Esophagus muscularis mucosa (tissue), 4 donors: ENCODE measurements at places on chromosomes 2 and 18. TPM values are rescaled to one million over a fixed set of nuclear protein-coding genes. Genes with fewer than 3 reads are reported as not detected.

DNA sequence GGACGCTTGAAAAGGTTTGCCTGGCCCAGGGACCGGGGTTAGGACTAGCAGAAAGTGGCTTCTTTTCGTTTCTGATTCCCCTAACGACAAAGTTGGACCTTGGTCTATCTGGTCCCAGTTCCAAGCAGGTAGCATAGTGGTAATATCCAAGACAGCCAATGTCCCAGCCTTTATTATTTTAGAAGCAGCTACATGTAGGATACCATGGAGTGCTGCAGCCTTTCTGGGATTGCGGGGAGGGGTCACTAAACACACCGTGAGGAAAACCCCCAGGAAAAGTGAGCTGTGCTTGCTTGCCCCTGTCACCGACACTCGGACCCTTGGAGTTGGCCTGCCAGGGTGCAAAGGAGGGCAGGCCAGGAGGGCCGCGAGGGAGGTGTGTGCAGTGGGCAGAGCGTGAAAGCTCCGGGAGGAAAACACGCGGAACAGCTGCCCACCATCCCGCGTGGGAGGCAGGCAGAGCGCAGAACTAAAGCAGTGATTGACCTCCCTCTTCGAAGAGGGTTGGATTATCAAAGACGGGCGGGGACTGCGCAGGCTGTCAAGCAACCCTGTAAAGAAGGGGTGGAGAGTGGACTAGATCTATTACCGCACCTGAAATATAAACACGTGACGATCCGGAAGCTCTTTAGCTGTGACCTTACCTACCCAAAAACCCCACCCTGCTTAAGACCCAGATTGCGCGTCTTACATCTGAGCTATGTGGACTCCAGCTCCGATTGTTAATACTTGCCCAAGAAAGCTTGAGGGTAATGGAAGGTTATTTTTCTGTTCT is 624 bp upstream of the MAP4K3 start:
- no peaks in the 10 kb centered on the region for H3K27me3 ChIP-seq
- no peak for DNase-seq
- peak overlapping the region; percentile 95 for H3K4me3 ChIP-seq

DNA sequence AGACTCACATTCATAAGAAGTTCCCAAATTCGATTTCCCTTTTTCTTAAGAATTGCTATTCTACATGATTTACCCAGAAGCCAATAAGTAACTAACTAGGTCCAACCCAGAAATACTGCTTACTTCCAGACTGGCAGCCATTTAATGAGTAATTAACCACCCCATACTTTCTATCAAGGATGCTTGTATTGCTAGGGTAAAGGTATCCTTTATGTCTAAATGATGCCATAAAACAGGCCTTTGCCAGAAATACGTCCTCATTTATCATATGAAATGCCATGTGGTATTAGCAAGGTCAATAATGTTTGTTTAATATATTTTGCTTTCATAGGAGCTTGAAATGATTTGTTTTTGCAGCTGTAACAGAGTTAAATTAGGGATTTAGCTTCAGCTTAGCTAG is 56.1 kb downstream of the PLEKHM3 start:
- DNase-seq = no peak
- H3K36me3 ChIP-seq = no peaks in the 10 kb centered on the region
- H3K27me3 ChIP-seq = no peaks in the 10 kb centered on the region
- peaks cover 13% of the 10 kb centered on the region for H3K4me1 ChIP-seq

DNA sequence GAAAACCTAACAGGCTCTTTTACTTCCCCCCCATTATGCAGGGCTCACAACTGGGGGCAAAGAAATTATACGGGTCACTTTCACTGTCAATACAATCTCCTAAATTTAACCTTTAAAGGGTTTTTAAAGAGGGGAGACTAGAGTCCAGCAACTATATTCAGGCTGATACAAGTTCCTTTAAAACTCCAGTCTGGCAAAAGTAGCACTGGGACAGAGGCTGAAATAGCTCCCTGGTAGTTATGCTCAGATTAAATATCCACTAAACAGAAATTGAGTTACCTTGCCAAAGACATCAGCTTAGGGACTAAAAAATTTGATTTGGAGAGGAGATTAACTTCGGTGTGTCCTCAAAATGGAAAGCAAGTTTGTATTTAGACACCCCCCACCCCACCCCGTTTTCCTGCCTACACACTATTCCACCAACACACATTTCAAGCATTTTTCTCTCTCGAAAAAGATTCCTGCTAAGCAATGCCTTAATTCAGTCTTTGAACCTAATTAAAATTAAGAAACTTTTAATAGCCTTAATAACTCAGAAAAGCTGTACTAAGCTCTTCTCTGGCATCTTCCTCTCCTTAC is 127.2 kb downstream of the OSBPL1A start:
- H3K36me3 ChIP-seq = peaks cover 3% of the 10 kb centered on the region
- H3K4me1 ChIP-seq = peaks cover 21% of the 10 kb centered on the region
- peak overlapping the region; percentile 89 for H3K4me3 ChIP-seq
- peak overlapping the region; percentile 91 for H3K27ac ChIP-seq
- no peak for DNase-seq

DNA sequence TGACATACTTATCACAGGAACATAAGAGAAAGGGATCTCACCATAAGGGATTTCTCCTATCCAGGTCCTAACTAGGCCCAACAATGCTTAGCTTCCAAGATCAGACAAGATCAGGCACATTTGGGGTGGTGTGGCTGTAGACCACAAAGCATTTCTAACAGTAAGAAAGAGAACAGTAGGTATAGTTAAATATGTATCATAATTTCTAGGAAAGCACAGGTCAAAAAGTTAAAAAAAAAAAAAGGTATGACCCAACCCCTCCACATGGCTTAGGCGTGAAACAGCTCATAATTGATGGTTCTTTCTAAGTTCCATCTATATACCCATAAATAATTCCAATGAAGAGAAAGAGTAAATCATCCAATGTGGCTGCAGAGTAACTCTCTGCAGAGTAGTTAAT is 6.9 kb downstream of the PRKD3 start:
- no peak for DNase-seq
- no peak overlapping the region for H3K27ac ChIP-seq
- no peaks in the 10 kb centered on the region for H3K36me3 ChIP-seq
- no peaks in the 10 kb centered on the region for H3K27me3 ChIP-seq
- peaks cover 16% of the 10 kb centered on the region for H3K4me1 ChIP-seq
- H3K4me3 ChIP-seq = no peak overlapping the region

MC2R gene
- not detected for total RNA-seq
